ENCODE measurements at places on chromosomes 1 and 21.

DNA sequence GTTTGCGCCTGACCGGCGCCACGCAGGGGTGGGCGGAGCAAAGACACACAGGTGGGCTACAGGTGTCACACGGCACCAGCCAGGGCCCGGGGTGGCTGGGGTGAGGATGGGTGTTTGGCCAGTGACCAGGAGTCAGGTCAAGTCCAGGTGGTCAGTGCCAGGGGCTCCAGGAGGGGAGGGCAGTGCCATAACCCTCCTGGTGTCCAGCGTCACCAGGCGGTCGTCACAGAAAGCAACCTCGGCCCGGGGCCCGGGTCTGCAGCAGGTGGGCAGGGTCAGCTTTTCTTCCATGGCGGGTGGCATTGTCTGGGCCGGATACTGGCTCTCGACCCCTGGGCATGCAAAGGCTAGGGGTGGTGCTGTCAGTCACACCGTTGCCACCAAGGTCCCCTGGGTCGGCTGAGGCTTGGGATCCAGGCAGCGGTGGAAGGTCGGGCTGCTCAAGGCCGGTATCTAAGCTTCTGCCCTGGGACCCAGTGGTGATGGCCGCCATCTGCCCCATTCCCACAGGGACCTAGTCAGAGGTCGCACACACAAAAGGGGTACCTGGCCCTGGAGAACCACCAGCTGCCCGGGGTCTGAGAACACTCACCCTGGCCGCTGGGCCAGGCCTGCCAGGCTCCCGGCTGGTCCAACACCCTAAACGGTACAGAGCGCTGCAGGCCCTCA lies 1.8 kb downstream of the FNDC10 start:
- no peak for DNase-seq

- no peak for DNase-seq
These were observed 3.4 kb downstream of the ATP1A2 start for GRCh38 chr1:160118928-160119327.

GRCh38 chr1:71638081-71638766 lies 557.4 kb upstream of the ZRANB2 start:
- no peak for DNase-seq

- no peak for DNase-seq
These were observed 18.8 kb upstream of the CASZ1 start for GRCh38 chr1:10814976-10815857.

DNA sequence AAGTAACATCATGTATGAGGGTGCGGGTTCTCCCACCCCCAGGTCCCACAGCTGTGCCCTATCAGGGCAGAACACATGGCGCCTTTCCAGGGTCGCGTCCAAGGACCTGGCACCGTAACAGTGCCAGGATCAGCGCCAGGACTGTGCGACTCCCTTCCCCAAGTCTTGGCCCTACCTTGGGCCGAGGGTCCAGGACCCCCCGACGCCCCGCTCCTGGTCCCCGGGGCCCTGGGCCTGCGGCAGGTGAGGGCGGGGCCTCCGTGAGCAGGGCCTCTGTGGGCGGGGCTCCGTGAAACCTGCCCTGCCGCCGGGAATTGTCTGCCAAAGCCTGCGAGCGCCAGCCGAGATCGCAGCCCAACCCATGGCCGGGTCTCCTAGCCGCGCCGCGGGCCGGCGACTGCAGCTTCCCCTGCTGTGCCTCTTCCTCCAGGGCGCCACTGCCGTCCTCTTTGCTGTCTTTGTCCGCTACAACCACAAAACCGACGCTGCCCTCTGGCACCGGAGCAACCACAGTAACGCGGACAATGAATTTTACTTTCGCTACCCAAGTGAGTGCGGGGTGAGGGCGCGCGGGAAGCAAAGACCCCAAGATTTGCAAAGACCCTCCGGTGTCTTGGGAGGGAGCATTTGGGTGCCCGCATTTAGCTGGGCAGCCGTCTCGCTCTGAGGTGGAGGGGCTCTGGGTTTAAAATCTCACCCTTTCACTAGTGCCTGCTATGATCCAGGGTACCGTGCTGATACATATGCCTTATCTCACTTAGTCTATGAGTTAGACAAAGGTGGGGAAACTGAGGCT lies at the start of gene RHBG:
RHBG (plus strand) TSS at position 323 of the 796 bp plus-strand sequence; CDS start at position 362, 39 bp downstream.
- DNase-seq, result no peak

DNA sequence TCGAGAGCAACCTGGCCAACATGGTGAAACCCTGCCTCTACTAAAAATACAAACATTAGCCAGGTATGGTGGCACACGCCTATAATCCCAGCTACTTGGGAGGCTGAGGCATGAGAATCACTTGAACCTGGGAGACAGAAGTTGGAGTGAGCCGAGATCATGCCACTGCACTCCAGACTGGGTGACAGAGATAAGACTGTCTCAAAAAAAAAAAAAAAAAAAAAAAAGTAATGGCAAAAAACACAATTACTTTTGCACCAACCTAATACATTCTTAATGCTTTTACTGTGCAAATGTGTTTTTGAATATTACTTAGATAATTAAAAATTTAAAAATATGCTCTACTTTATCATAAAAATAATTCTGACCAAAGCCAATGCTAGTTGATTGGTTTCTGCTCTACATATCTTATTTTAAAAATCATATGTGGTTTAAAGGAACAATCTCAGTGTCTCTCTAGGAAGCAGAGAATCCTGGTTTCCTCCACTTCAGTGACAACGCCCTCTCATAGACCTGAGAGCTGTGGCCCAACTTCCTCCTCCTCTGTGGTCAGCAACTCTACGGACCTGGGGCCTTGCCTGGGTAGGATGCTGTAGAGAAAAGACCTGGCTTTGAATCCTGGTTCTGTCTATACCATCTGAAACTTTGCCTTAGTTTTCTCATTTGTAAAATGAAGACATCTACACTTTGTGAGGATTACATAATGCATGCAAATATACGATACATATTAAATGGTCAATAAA lies 64.7 kb downstream of the TGFBR3 start:
- DNase-seq, result no peak

DNA sequence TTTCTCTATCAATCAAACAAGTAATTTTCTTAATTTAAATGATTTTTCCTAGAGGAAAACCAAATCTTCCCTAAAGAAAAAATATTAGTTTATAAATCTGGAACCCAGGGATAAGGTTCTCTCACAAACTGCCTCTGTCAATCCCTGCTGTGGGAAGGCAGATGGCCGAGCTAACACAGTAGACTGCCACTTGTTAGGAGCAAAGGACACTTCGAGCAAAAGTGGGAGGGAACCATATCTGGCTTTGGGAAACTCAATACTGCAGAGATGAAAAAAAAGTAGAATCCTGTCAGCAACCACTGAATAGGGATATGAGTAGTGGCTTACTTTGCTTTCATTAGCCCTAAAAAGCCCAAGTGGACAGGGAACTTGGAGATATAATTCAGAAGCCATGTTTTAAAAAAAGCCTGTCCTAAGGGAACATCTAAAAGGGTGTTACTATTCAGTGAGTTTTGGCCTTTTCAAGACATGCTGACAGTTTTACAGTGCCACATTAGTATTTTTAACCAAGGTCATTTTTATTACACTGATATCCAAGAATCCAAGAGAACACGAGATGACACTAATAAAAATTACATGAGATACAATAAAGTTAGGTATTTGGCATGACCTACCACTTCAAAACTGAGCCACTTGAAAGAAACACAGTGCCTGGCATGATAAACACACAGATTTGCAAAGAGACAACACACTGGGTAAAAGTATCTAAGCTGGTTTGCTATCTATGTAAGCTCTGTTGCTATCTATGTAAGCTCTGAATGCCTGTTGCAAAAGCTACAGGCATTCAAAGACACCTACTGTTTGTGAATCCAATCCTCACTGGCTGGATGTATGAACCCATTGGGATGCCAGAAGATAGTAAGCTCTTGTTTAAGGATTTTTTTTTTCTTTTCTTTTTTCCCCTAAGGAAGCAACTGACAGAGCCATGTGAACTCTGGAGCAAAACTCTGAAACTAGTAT lies 21.4 kb downstream of the TEX38 start:
- DNase-seq, result no peak

GRCh38 chr1:245365095-245366020 lies 210.6 kb downstream of the KIF26B start:
- DNase-seq, result no peak

DNA sequence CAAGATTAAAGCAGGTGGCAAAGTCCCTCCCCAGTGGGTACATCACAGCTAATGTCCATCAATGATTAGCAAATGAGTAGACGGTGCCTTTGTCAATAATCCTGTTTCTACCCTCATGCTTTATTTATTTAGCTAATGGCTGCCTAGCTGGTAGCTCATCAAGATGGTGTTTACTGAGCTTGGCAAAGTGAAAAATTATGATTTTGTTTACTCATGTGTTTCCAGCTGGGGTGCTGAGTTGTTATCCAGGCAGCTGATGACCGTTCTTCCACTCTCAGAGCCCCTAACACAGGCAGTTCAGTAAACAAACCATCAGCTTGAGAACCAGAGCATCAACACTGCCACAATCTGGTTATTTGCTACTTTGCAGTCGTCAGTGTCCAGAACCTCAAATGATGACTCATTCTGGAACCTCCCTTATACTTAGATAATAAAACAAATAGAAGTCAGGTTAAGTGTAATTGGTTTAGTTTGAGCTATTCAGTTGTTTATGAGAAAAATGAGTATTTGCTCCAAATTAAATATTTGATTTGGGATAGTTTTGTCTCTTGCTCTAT lies 163.9 kb downstream of the ST6GALNAC5 start:
- no peak for DNase-seq

DNA sequence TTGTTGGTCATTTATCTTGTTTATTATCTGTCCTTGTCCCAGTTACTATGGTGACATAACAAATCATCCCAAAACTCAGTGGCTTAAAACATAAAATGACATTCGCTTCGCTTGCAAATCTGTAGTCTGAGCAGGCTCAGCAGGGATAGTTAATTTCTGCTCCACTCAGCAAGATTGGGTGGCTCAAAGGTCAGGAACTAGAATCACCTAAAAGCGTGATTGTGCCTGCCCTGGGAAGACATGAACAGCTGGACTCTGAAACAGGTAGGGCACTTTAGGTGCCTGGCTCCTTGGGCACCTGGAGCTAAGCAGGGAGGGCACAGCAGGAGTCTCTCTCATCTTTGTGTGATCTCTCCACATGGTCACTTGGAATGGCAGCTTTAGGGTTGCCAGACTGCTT lies 14.7 kb upstream of the TRAF3IP3 start:
- no peak for DNase-seq

GRCh38 chr1:173408886-173409285 lies 68.2 kb upstream of the PRDX6 start:
- no peak for DNase-seq

GRCh38 chr1:59141267-59141863 lies 155.5 kb upstream of the FGGY start:
- no peak for DNase-seq

GRCh38 chr1:114316204-114316603 lies 162.5 kb upstream of the SYT6 start:
- DNase-seq, result no peak

- peak; percentile 24 for DNase-seq
These were observed 9.0 kb upstream of the PLCH2 start for GRCh38 chr1:2466958-2467554.

- DNase-seq, result no peak
These were observed 9.1 kb downstream of the ADGRL2 start for GRCh38 chr1:81809808-81810207.

- no peak for DNase-seq
These were observed 6.1 kb upstream of the TRAF3IP3 start for GRCh38 chr1:209749670-209750323.

DNA sequence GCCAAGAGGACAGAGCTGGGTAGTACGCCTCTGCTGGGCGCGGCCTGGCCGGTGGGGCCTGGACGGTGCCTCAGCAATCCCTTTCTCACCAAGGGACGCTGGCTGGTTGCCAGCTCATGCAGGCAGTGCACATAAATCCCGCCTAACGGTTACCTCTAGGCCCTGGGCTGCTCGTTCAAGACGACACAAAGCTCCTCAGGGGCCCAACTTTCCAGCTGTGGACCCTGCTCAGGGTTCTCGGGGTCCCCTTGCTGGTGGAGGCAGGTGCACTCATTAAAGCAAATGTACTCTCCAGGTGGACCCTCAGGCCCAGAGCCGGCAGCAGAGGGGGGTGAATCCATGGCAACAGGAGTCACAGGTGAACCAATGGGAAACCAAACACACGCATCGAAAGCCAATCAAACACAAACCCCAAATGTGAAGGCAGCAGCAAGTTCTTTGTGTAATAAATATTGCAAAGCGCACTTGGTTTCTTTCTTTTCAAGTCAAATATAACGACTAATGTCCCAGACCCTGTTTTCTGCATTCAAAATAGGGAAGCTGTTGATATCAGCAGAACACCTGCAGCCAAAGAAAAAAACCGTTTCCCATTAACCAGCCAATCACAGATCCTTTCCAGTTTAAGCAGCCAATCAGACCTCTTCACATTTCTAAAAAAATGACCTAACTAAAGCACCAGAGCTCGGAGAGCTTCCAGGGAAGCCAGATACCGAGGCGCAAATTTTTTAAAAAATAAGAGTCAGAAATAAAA lies 26.1 kb upstream of the CLSTN1 start:
- DNase-seq, result no peak

- no peak for DNase-seq
These were observed 178.1 kb upstream of the RUNX1 start for GRCh38 chr21:35226968-35227744.

DNA sequence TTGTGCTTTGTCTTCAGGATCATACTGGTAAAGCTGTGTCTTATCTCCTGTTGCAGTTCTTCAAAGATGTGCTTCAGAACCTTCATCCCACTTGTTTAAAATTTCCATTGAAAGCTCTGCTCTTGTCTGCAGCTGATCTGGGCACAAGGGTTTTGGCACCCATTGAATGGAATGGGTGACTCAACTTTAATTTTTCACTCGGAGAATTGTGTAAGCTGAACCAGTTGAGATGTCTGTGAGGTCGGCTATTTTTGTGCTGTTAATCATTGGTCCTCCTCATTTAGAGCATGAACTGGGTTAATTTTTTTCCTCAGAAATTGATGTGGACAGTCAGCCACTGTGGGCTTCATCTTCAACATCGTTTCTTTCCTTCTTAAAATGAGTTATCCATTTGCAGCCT lies 252.1 kb downstream of the TM2D1 start:
- no peak for DNase-seq

GRCh38 chr21:45556645-45557615 lies 14.7 kb upstream of the SLC19A1 start:
- DNase-seq, result no peak

GRCh38 chr21:45410865-45411809 lies 6.2 kb downstream of the COL18A1 start:
- DNase-seq, result no peak

DNA sequence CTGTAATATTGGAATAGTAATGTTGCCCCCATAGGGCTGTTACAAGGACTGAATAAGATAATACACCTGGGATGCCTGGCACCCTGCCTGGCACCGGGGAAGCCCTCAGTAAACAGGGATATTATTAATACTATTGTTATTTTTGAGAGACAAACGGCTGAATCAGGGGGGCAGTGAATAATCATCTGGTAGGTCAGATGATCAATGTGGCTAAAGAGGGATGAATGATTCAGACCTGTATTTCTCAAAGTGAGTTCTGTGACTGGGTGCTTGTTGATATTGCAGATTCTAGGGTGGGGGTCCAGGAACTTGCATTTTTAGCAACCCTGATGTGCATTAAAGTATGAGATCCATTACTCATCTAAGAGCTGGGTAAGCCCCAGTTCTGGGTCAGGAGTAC lies 46.2 kb upstream of the BCL10 start:
- no peak for DNase-seq

DNA sequence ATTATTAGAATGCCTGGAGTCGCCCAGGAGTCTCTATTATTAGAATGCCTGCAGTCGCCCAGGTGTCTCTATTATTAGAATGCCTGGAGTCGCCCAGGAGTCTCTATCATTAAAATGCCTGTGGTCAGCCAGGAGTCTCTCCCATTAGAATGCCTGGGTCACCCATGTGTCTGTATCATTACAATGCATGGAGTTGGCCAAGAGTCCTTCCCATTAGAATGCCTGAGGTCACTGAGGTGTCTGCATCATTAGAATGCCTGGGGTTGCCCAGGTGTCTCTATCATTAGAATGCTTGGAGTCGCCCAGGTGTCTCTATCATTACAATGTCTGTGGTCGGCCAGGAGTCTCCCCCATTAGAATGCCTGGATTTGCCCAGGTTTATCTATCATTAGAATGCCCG lies 66.9 kb downstream of the RNF187 start:
- DNase-seq, result no peak

Data from stimulated activated effector memory CD8-positive, alpha-beta T cell treated with anti-CD3 and anti-CD28 coated beads, Interleukin-12 subunit alpha, Interleukin-12 subunit beta, amount 100 ng/mL, for 72 hours (primary cell).